ENCODE measurements at places on chromosomes 11 and 22.

- no peak for DNase-seq
Observed at GRCh38 chr22:35912658-35913057, 116.0 kb downstream of the RBFOX2 start.

- no peak for DNase-seq
Observed at GRCh38 chr11:8375460-8375859, 111.8 kb upstream of the LMO1 start.

DNA sequence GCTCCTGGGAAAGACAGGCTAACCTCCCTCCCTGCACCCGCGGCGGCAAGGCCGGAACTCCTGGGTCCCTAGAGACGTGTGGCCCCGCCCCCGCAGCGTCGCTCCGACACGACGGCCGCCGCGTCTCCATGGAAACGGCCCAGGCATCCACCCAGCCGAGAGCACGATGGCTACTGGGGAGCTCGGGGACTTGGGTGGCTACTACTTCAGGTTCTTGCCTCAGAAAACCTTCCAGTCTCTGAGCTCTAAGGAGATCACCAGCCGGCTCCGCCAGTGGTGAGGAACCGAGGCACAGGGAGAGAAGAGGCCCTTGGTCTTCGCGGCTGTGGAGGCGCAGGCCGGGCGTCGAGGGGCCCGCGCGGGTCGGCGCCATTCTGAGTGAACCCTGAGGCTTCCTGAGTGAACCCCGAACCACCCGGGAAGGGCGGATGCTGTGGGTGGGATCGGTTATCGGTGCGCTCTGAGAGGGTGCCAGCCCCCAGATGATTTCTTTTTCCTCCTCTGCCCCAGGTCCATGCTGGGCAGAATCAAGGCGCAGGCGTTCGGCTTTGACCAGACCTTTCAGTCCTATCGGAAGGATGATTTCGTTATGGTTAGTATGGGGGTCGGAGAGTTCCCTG is at the start of gene CFAP300:
CFAP300 (plus strand) TSS at position 133 of the 620 bp plus-strand sequence; CDS start at position 167, 34 bp downstream.
- DNase-seq = peak; percentile 91

GRCh38 chr11:5129457-5129877 is 8.7 kb downstream of the OR52A5 start:
- DNase-seq = no peak

GRCh38 chr11:98734686-98735085 is 286.1 kb upstream of the CNTN5 start:
- no peak for DNase-seq

DNA sequence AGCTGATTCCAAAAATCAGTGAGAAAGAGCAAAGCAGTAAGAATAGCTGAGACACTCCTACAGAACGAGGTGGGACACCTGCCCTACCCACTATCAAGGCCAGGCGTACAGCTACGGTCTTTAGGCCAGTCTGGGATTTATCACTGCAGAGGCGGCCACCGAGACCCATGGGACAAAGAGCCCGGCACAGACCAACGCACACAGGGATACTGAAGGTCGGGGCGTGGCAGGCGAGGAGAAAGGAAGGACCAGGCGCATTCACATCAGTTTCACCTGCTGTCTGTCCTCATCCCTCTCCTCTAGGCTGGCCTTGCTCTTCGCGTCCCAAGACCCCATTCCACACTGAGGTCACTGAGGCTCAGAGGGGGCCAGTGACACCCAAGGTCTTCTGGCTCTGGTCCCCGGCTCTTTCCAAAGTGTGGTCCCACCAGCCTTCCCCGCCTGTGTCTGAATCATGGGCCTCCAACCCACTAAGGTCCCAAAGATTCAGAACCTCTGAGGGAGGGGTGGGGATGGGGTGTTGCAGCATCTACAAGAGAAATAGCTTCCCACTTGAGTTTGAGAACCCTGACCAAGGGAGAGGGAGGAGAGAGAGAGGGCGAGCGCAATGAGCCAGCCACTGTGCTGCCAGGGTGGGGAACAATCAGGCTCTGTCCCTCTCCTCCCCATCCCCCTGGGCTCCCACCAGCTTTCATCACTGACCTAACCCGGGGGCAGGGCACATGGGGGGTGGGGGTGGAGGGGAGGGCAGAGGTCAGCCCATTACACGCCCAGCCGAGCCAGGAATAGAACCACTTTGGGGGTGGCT is 7.2 kb upstream of the PICK1 start:
- no peak for DNase-seq

- no peak for DNase-seq
Observed at GRCh38 chr11:121793916-121794315, 322.1 kb downstream of the BLID start.

- no peak for DNase-seq
Observed at GRCh38 chr11:129273322-129273721, 81.2 kb upstream of the ARHGAP32 start.

DNA sequence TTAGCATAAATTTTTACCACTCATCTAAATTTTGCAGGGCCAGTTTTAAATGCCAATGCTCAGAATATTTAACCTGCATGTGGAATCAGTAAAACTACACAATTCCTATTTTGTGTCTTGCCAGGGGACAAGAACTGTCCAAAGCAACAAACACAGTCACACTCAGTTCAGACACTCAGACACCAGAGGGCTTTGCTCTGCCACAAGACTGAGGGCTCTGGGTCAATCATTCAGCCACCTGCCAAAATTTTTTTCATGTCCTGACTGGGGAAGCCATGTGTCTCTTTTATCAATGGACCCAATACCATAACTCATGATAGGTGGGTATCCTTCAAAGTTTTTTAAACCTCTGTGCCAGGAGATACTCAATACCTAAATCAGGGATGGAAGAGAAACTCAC is 304.0 kb upstream of the ANO3 start:
- no peak for DNase-seq

DNA sequence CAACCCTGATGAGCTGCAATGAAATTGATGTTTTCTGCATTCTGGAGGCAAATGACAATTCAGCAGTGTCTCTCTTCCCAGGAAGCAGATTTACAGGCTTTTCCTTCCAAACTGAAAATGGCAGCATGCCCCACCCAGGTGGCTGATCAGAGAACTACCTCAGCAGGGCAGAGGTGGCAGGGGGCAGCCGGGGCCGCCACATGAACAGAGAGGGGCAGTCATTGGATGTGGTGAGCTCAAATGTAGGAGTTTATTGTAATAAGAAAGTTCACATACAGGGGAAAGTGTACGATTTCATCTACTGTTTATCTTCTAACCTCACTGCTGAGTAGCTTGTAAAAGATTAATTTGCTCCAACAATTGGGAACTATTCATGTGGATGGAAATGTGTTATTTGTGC is 15.7 kb upstream of the PARVA start:
- DNase-seq = no peak

- peak; percentile 84 for DNase-seq
Observed at GRCh38 chr22:41382098-41382578, 396 bp downstream of the TEF start.

- no peak for DNase-seq
Observed at GRCh38 chr11:113647108-113647507, 59.0 kb downstream of the TMPRSS5 start.

DNA sequence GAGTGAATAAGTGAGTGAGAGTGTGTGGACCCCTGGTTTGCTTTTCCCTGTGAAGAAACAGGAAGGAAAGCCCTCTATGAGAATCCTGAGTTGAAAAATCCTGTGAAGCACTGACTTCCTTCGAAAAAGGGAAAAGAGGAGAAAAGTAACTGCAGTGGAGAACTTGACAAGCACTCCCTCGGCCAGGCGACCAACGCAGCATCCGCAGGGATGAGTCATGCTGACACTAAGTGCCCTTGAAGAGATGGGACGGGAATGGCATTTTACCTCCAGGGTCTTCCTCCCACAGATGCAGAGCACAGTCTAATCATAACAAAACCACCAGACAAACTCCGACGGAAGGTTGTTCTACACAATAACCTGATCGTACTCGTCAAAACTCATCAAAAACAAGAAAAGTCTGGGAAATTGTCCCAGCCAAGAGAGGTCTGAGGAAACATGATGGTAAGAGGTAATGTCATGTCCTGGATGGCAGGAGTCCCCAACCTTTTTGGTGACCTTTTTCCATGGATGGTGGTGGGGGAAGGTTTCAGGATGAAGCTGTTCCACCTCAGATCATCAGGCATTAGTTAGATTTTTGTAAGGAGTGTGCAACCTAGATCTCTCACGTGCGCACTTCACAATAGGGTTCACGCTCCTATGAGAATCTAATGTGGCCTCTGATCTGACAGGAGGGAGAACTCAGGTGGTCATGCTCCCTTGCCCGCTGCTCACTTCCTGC is 132.2 kb upstream of the B3GAT1 start:
- no peak for DNase-seq

- no peak for DNase-seq
Observed at GRCh38 chr22:39513791-39514190, 6.6 kb upstream of the ATF4 start.

DNA sequence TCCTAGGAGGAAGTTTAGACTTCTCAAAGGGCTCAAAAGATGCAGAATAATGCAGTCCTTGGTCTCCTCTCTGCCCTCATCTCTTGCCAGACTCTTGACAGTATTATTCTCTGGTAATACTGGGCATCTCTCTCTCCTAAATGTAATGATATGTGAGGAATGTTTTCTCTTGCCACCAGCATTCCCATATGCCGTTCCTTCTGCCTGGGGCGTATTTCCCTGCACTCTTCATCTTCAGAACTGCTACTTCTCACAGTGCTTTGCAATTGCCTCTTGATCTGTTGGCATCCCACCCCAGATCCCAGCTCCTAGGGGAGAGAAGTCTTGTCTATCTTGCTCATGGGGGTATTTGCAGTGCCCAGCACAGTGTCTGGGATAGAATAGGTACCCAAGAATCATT is 107.4 kb downstream of the RASSF10 start:
- DNase-seq = no peak

DNA sequence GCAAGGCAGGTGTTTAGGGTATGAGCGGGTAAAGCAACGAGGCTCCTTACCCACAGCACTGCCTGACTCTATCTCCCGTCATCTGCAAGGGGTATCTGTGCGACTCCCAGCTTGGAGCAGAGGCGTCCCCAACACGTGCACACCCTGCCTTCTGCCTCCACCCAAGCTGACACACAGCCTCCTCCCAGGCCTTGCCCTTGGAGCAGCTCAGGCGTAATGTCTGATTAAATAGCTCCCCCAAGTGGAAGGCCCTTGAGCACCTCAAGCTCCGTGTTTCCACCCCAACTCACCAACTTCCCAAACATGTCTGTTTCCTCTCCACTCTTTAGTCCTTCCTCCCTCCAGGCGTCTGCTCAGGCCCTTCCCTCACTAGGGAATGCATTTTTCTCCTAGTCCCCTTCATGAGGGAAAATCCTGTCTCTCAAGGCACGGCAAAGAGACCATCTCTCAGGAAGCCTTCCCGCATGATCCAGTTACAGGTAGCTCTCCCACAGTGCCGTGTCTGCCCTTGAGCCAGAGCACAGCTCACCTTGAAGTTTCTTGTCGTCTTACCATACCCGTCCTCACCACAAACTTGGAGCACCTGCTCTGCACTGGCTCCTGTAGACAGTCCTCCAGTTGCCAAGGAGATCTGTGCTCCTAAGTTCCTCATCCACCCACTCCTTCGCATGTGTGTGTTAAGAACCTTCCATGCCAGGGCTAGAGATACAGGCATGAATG is 15.8 kb downstream of the CYB5R2 start:
- DNase-seq = peak; percentile 55

DNA sequence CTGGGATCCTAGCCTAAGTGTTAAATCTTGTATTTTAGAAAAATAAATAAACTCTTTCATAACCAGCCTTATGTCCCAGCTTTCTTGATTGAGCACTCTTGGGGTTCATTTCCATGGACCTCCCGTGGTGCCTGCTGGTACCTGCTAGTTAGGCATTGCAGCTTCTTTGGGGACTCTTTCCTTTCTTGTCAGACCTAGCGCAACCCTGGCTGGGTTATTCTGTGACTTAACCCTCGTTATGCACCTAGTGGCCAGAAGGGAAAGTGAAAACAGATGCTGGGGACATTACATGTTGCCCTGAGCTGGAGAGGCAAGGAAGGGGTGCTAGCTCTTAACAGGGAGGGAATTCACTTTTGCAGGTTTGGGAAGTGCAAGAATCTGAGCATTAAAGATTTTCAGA is 46.8 kb downstream of the APIP start:
- DNase-seq = no peak

DNA sequence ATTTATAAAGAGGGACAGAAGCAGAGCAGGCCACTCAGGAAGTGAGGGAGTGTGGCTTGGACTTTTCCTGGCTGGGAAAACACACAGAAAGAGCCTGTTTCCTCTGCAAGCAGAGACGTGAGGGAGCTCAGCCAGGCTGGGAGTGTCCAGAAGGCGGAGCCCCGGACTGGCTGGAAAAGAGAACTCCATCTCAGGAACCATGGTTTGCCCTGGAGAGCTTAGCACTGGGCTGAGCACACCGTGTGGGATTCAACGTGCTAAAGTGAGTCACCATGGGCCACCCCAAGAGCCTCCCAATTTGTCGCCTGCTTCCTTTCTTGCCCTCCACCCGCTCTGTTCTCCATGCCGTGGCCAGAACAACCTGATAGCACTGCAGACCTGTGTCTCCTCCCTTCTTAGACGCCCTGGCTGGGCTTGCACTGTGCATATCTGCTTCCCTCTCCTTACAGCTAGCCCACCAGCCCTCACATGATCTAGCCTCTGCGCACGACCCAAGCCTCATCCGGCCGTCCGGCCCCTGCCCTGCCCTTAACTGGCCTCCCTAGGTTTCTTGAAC is 51.8 kb downstream of the GALNT18 start:
- DNase-seq = no peak

DNA sequence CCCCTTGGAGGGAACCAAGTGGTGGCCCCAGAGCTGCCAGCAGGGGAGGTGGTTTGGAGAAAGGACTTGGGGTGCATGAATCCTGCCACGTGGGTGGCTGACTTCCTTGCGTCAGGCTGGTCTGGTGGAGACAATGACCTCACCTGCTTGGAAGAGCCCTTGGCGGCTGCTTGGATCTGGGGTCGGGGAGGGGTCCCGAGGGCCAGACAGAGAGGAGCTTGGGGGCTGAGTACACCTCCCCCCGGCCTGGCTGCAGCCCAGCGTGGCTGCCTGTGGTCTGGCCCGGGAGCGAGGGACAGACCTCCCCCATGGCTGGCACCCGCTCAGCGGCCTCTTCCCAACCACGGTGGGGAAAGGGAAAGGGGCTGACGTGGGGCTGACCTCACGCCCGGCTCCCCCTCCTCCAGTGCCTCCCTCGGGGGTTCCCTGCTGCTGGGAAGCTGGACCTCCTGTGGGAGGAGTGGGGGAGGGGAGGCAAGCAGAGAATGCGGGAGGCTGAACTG is 13.8 kb downstream of the LIF start:
- no peak for DNase-seq

- DNase-seq = no peak
Observed at GRCh38 chr11:133705873-133706272, 139.4 kb downstream of the SPATA19 start.

- DNase-seq = no peak
Observed at GRCh38 chr11:70493891-70494290, 95.6 kb downstream of the CTTN start.

GRCh38 chr11:128928400-128928799 is 14.3 kb downstream of the TP53AIP1 start:
- no peak for DNase-seq
